Smooth muscle cell of the coronary artery (primary cell): ENCODE measurements at places on chromosomes 12 and 14. TPM values are rescaled to one million over a fixed set of nuclear protein-coding genes. Genes with fewer than 3 reads are reported as not detected.

Gene LEMD3
- total RNA-seq: 10.1 and 21.2 TPM in 2 replicates

Gene DEPDC4
- total RNA-seq: 1.1 and 1.2 TPM in 2 replicates

Gene PPFIA2
- 0.08 and 2.5 TPM in 2 replicates for total RNA-seq

Gene PRH2
- total RNA-seq: not detected in 2 replicates

Gene ACSS3
- total RNA-seq: 3.2 and 15.1 TPM in 2 replicates

Gene NELL2
- total RNA-seq: not detected in 2 replicates

Gene MANSC4
- not detected in 2 replicates for total RNA-seq

Gene FITM1
- 0.23 TPM in 1 of 2 replicates, not detected in the other for total RNA-seq

Gene SIRT4
- total RNA-seq: 1.5 and 2.9 TPM in 2 replicates

Gene AQP2
- total RNA-seq: not detected in 2 replicates

Gene SPTB
- 0.15 TPM in 1 of 2 replicates, not detected in the other for total RNA-seq

Gene NPFF
- total RNA-seq: not detected in 2 replicates

Gene PLA2G1B
- total RNA-seq: not detected in 2 replicates

Gene INHBE
- total RNA-seq: 1.3 and 2.5 TPM in 2 replicates

Gene RAP1B
- 172 and 197 TPM in 2 replicates for total RNA-seq

Gene OR4E2
- total RNA-seq: not detected in 2 replicates

Gene MEG3
- total RNA-seq: 24.7 and 175 TPM in 2 replicates

Gene RHEBL1
- 0.59 and 0.60 TPM in 2 replicates for total RNA-seq

Gene MDGA2
- total RNA-seq: 0.12 TPM in 1 of 2 replicates, not detected in the other

Gene AP5M1
- total RNA-seq: 16.3 and 21.0 TPM in 2 replicates

Gene KRT6C
- total RNA-seq: not detected in 2 replicates

Gene TAS2R43
- 0.70 TPM in 1 of 2 replicates, not detected in the other for total RNA-seq

Gene ART4
- total RNA-seq: 0.82 and 33.4 TPM in 2 replicates

Gene AQP6
- under 0.01 TPM in 1 of 2 replicates, not detected in the other for total RNA-seq

Gene NANOG
- total RNA-seq: not detected in 2 replicates

Gene WASHC3
- 65.9 and 78.2 TPM in 2 replicates for total RNA-seq

Gene FBLN5
- 25.0 and 26.1 TPM in 2 replicates for total RNA-seq

Gene ALDH1L2
- 20.4 and 40.1 TPM in 2 replicates for total RNA-seq

Gene FAM186B
- total RNA-seq: 0.12 and 0.23 TPM in 2 replicates

Gene GSC
- total RNA-seq: 1.3 TPM in 1 of 2 replicates, not detected in the other

Gene RFLNA
- total RNA-seq: 0.35 and 6.8 TPM in 2 replicates

Gene ASIC1
- total RNA-seq: 1.7 and 5.9 TPM in 2 replicates

Gene MAX
- total RNA-seq: 35.1 and 38.6 TPM in 2 replicates

Gene KLRB1
- total RNA-seq: not detected in 2 replicates

Gene MSI1
- total RNA-seq: not detected in 2 replicates

Gene RALGAPA1
- 16.1 and 20.2 TPM in 2 replicates for total RNA-seq

Gene KRT5
- 0.15 TPM in 1 of 2 replicates, not detected in the other for total RNA-seq

Gene TSPAN11
- total RNA-seq: 0.08 and 1.1 TPM in 2 replicates

Gene GPR84
- total RNA-seq: not detected in 2 replicates

Gene EML5
- total RNA-seq: 0.70 TPM in 1 of 2 replicates, not detected in the other

Gene POLE2
- total RNA-seq: 4.9 and 5.3 TPM in 2 replicates

Gene COCH
- 0.12 and 0.15 TPM in 2 replicates for total RNA-seq

Gene NRXN3
- total RNA-seq: under 0.01 and 5.1 TPM in 2 replicates

Gene C12orf43
- 8.4 and 13.8 TPM in 2 replicates for total RNA-seq

Gene PLXNC1
- total RNA-seq: 1.1 and 19.5 TPM in 2 replicates

Gene KCNC2
- under 0.01 TPM in 1 of 2 replicates, not detected in the other for total RNA-seq

Gene LALBA
- total RNA-seq: not detected in 2 replicates

Gene SMIM41
- total RNA-seq: 0.12 and 0.15 TPM in 2 replicates

Gene KRT77
- total RNA-seq: not detected in 2 replicates

Gene ERBB3
- 0.53 and 0.70 TPM in 2 replicates for total RNA-seq

Gene KRT3
- total RNA-seq: not detected in 2 replicates

Gene TEX52
- not detected in 2 replicates for total RNA-seq

Gene CISTR
- not detected in 2 replicates for total RNA-seq

Gene DCN
- 204 and 961 TPM in 2 replicates for total RNA-seq

Gene FOXN4
- total RNA-seq: not detected in 2 replicates
